Astrocyte (in vitro differentiated cells and primary cell): ENCODE measurements at places on chromosomes 5 and 9.
A peak's percentile ranks its signal among the peaks of the same experiment; 100 is the strongest.

DNA sequence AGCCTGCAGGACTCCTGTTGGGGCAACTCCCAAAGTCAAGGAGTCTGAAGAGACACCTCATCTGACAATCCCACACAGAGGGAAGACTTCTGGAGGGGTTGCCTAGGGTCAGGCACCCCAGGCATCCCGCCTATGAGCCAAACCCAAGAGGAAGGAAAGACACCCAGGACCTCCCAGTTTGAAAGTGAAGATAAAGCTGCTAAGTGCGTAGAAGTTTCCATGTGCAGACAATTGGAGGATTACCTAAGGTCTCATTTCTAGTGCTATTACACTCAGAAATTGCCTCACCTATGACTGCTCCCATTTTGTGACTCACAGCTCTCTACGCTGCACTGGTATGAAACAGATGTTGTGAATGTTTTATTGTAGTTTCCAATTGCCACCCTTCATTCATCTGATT is 322.9 kb downstream of the SLIT3 start:
- peak; percentile 88 for DNase-seq

- DNase-seq = no peak
These were observed 36.4 kb upstream of the ZFAND5 start for GRCh38 chr9:72401396-72401795.

- DNase-seq = peak; percentile 36
These were observed at the start of gene RNF180 for GRCh38 chr5:64165500-64166200. Gene RNF180 (plus strand): TSS chr5:64165843. CDS start chr5:64200808, 34,965 bp downstream.

GRCh38 chr9:135145312-135145711 is 57.8 kb downstream of the OLFM1 start:
- DNase-seq = no peak

GRCh38 chr9:16870596-16871335 is at the start of gene BNC2:
Gene BNC2 (minus strand): TSS chr9:16870670. CDS start chr9:16870648, 22 bp downstream.
- DNase-seq = peak; percentile 42

GRCh38 chr5:94906750-94907149 is 288.3 kb downstream of the SLF1 start:
- no peak for DNase-seq

- DNase-seq = no peak
These were observed 168.7 kb upstream of the MSX2 start for GRCh38 chr5:174555726-174556125.

GRCh38 chr9:79613145-79613544 is 41.4 kb downstream of the TLE4 start:
- no peak for DNase-seq

- peak; percentile 89 for DNase-seq
These were observed 2.1 kb upstream of the ANXA1 start for GRCh38 chr9:73149371-73150067.

DNA sequence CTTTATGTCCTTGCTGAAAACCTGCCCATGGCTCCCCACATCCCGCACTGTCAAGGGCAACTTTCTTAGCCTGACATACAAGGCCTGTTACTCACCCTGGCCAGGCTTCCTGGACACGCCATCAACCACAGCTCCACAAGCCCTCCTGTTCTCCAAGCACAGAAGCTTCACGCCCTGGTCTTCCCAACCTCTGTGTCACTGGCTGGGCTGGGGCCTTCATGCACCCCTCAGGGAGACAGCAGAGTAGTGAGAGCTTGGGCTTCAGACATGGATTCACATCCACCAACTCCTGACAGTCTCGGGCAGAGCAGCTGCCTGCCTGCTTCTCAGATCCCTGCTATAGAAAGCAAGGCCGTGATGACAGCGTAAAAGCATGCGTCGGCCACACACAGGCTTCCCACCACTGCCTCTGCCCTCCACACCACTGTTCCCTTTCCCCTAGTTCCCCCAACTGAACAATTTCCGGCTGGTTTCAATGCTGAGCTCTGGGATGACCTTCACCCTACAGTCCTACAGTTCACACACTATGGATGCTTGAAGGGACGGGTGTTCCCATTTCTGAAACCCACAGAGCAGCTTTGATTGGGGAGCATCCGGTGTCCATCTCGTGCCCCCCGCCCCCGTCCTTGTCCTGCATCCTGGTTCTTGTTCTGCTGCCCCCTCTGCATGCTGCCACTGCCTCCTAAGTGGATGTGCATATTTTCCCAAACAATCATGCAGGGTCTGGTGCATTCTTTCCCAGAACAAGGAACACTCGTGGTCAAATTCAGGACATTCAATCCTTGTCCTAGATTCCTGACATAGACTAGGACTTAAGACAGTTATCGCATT is 33.4 kb upstream of the ADAMTS2 start:
- DNase-seq = no peak

DNA sequence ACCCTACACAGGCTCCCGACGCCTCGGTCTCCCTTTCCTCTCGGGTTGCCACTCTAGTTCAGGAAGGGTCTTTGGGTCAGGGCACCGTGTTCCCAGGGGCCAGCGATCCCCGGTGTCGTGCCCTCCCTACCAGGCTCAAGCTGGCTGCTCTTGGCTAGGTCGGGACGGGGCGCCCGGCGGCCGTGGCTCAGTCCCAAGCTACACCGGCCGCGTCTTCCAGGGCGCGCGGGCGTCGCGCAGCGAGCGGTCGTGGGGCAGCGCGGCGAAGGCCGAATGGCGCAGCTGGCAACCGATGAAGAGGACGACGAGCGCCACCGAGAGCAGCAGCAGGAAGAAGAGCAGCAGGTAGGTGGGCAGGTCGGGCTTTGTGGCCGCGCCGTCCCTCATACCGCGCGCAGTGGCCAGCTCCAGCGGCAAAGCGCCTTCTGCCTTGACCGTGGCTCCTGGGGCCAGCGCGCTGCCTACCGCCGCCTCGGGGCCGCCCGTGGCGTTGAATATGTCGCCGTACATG is 892 bp downstream of the SMIM32 start:
- no peak for DNase-seq

DNA sequence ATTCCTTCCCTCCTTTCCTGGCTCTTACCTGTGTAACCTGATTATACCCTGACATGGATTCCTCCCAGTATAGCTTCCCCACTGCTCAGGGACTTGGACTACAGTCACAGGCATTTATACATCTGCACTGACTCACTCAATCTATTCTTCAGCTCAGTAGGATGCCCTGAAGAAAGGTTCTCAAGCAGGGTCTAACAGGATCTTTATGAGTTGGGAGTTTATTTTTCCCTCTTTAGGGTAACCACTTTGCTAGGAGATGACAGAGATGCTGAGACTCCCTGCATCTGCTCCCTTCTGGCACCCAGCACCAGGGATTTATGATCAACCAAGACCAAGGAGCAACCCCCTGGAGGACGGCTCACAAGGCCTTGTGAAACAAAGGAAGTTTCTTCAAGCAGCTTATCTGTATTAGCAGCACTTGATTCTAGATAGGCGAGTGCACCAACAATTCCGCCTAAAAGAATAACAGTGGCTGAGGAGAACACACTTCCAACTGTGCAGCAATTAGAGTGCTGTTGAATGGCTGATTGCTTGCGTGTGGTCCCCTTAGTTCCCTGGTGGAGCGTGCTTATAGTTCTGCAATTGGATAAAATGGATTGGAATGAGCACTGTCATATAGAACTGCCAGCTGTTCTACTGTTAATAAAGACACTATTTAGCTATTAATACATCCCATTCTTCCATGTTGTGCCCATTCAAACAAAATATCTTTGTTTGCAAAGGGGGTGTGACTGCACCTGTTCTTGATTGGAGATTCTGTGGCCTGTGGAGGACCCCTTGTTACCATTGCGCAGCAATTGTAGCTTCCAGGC is 482.6 kb downstream of the ZNF608 start:
- no peak for DNase-seq

- peak; percentile 71 for DNase-seq
These were observed 90.7 kb downstream of the MEF2C start for GRCh38 chr5:88792144-88792840.

GRCh38 chr9:99486684-99487083 is 264.6 kb downstream of the SEC61B start:
- no peak for DNase-seq

DNA sequence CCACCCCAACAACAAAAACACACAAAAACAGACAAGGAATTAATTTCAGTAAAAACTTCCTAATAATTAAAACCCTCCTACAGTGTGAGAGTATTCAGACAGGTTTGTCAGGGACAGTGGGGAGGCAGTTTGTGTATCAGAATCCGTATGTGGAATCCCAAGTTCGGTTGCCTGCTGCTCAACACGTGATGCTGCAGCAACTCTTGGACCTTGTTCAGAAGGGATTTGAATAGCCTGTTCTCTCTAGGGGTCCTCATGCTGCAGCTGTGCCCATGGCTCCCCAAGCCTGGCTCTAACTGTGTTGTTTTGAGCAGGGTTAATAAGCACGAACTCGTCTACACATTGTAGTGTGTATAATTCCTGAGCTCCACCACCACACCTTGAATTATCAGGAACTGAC is 28.7 kb downstream of the TLE4 start:
- no peak for DNase-seq

GRCh38 chr5:132322266-132322665 is 28.1 kb downstream of the SLC22A4 start:
- no peak for DNase-seq

GRCh38 chr9:137547687-137548543 is 2.3 kb downstream of the PNPLA7 start:
- DNase-seq = no peak

DNA sequence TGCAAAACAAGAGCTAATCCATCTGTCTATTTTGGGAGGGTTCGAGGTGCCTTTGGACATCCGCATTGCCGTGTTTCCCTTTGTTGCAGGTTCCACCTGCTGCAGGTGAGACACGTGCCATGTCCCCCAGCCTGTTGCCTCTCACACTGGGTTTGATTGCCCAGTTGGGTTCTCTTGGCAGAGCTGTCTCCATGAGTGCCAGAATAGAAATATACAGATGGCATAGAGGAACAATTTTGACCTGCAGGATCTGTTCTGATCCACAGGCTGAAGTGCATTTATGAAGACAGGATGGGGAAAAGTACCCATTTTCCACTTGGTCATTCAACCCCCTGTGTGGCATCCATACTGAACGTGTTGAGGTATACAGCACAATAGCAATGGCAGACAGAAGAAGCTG is 178.1 kb downstream of the SGCD start:
- DNase-seq = no peak

GRCh38 chr5:27140831-27141230 is 102.4 kb upstream of the CDH9 start:
- DNase-seq = peak; percentile 37
